ENCODE measurements at places on chromosomes 7 and 10.

DNA sequence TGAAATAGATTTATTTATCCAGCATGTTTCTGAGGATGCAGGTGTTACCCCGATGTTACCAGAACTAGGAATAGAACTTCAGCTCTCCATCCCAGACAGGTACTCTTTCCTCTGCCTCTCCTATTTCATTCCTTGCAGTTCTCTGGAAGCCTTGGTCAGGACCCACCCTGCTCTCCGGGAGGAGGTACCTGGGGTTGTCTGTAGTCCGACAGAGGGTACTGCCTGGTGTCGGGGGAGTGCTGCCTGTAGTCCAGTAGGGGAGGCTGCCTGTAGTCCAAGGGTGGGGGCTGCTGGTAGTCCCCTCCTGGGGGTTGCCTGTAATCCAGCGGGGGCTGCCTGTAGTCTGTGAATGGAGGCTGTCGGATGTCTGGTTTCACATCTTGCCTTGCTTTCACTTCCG, 328.4 kb downstream of the PHTF2 start:
- no peak for DNase-seq

DNA sequence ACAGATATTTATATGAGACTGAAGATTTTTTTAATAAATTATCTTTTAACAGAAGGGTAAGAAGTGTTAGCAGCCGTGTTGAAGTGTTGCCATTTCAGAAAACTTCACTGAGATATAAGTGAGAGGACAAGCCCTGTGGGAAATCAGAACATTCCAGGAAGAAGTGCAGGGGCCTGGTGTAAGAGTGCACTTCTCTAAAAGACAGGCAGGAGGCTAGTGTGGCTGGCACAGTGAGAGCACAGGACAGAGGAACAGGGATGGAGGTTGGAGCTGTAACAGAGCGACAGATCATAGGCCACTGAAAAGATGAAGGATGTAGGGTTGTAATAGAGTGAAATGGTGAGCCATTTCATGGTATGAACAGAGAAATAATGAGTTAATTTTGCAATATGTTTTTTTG, 608.9 kb downstream of the SORCS1 start:
- no peak for DNase-seq

DNA sequence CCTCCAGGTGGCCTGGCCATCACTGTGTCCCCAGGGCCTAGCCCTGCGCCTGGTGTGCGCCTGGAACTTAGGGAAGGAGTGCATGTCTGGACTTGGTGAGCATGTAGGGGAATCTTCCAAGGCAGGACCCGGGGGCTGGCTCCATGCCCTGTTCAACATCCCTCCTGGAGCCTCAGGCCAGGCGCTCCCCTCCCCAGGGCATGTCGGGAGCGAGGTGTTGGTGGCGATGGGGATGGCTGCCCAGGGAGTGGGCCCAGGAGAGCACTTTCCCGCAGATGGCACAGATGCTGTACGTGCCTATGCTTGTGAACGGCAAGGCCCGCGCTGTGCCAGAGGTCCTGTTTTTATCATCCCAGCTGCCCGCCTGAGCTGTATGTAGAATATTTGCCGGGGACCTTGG, 55.0 kb downstream of the CDH23 start:
- no peak for DNase-seq

- no peak for DNase-seq
These were observed 24.3 kb upstream of the ST7 start for GRCh38 chr7:116929021-116929420.

GRCh38 chr10:59180689-59181270, 4.3 kb downstream of the PHYHIPL start:
- no peak for DNase-seq

- DNase-seq, result no peak
These were observed 371.9 kb downstream of the BMPER start for GRCh38 chr7:34277016-34277802.

GRCh38 chr10:98323221-98324164, 55.5 kb upstream of the LOXL4 start:
- no peak for DNase-seq

DNA sequence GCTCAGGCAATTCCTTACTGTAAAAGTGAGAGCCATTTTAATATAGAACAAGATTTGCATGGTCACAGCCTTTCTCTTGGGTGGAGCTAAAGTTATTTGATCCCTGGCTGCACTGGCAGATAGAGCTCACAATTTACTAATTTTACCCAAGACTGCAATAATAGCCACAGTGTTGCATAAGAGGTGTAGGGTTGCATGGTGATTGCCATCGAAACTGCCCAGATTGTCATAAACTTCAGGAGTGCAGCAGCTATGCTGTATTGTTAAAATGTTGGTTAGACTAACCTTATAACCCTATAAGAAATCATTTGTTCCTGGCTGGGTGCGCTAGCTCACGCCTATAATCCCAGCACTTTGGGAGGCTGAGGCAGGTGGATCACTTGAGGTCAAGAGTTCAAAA, 50.0 kb downstream of the VCL start:
- no peak for DNase-seq

Measured in COR-L47 (cell line).